ENCODE measurements at places on chromosomes 5 and 9.

DNA sequence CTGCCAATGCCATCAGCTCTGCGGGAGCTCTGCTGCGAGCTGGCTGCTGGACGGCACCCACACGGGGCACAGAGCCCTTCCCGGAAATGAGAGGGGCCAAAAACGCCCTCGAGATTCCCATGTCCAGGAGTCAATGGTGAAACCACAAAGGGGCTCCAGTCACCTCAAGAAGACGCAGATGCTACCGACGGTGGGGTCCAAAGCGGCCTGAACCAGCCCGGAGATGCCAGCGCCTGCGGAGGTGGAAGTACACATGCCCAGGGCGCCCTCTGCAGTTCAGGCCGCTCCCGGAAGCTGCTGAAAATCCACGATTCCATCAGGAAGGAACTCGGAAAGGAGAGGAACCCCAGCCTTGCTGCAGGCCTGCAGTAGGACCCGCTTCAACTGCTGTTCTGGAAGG, 82.4 kb upstream of the SELENOP start:
- no peak for DNase-seq

DNA sequence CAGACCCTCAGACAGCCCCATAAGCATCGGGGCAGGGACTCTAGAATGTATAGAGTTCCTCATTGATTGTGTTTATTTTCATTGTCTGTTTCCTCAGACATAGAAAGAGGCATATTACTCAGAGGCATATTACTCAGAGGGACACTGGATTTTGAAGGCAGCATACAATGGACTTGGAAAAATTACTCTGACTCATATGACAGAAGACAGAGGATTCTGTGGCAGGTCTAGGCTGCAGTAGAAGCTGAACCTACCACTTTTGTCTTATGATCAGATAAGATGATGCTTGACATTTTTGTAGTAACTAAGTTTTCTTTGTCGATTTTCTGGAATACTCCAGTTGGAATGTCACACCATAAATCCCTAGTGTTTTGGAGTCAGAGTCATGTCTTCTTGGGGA, 105.2 kb downstream of the ST8SIA4 start:
- DNase-seq, result no peak

- peak; percentile 85 for DNase-seq
Observed at GRCh38 chr9:4297151-4297785, 2.6 kb downstream of the GLIS3 start.

GRCh38 chr5:132591145-132591544, 34.4 kb downstream of the RAD50 start:
- DNase-seq, result no peak

- no peak for DNase-seq
Observed at GRCh38 chr5:15966651-15967050, 212.9 kb downstream of the MARCHF11 start.

- no peak for DNase-seq
Observed at GRCh38 chr9:91744114-91744513, 205.9 kb downstream of the ROR2 start.

DNA sequence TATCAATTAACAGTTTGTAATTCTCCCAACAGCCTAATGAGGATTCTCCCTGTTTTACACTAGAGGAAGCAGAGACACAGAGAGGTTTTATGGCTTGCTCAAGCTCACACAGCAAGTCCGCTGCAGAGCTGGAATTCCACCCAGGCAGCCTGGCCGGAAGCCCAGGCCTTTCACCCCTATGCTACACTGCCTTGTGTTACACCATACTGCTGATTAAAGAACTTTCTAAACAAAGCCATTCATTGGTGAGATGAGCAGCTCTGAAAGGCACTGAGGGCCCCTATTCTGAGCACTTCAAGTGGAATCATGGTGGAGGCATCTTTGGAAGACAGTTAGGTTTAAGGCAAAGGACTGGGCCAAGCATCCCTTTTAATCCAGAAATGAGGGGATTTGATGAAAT, 14.7 kb upstream of the LARP1 start:
- no peak for DNase-seq

GRCh38 chr9:18393340-18394130, 80.4 kb upstream of the ADAMTSL1 start:
- DNase-seq, result peak; percentile 56

GRCh38 chr5:7848296-7848695, 2.6 kb downstream of the CFAP90 start:
- no peak for DNase-seq

- peak; percentile 46 for DNase-seq
Observed at GRCh38 chr5:77076961-77077828, 9.9 kb downstream of the ZBED3 start.

GRCh38 chr9:73151653-73152542, at the start of gene ANXA1:
TSS of gene ANXA1 (plus strand) at chr9:73151865. CDS start at chr9:73158536, 6,671 bp downstream.
- DNase-seq, result no peak

- DNase-seq, result no peak
Observed at GRCh38 chr5:55541056-55541635, 6.4 kb upstream of the PLPP1 start.

DNA sequence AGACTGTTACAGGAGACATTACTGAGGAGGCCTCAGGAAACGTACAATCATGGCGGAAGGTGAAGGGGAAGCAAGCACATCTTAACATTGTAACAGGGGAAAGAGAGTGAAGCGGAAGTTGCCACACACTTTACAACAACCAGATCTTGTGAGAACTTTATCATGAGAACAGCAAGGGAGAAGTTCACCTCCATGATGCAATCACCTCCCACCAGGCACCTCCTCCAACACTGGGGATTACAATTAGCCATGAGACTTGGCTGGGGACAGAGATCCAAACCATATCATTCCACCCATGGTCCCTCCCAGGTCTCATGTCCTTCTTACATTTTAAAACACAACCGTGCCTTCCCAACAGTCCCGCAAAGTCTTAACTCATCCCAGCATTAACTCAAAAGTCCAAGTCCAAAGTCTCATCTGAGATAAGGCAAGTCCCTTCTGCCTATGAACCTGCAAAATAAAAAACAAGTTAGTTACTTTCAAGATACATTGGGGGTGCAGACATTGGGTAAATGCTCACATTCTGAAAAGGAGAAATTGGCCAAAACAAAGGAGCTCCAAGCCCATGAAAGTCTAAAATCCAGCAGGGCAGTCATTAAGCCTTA, 138.3 kb downstream of the TMEM161B start:
- no peak for DNase-seq

DNA sequence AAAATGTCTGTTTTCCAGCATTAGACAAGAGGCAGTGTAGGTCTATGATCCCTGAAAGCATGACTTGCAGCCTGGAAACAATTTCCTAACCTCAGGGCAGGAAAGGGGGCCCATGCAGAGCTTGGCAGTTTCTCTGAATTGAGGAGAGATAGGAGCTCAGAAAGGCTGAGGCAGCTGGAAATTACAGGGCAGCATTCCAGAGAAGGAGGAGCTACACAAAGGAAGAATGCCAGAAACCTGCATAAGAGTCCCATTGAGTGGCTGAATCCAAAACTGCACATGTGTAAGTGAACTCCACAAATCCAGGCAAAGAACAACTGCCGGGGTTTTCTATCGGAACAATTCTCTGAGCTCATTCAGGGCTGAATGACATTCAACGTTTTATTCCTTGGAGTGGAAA, 346.8 kb downstream of the PIK3R1 start:
- no peak for DNase-seq

GRCh38 chr5:165029099-165029870, 1523.9 kb downstream of the MAT2B start:
- no peak for DNase-seq

Measured in T47D (cell line).